Naive B cell (primary cell): ENCODE measurements at places on chromosomes 11 and 22.

GRCh38 chr11:134469627-134470026, 57.6 kb upstream of the B3GAT1 start:
- no peak for DNase-seq

- DNase-seq = no peak
These were observed 1.5 kb upstream of the IL17REL start for GRCh38 chr22:50014053-50014501.

DNA sequence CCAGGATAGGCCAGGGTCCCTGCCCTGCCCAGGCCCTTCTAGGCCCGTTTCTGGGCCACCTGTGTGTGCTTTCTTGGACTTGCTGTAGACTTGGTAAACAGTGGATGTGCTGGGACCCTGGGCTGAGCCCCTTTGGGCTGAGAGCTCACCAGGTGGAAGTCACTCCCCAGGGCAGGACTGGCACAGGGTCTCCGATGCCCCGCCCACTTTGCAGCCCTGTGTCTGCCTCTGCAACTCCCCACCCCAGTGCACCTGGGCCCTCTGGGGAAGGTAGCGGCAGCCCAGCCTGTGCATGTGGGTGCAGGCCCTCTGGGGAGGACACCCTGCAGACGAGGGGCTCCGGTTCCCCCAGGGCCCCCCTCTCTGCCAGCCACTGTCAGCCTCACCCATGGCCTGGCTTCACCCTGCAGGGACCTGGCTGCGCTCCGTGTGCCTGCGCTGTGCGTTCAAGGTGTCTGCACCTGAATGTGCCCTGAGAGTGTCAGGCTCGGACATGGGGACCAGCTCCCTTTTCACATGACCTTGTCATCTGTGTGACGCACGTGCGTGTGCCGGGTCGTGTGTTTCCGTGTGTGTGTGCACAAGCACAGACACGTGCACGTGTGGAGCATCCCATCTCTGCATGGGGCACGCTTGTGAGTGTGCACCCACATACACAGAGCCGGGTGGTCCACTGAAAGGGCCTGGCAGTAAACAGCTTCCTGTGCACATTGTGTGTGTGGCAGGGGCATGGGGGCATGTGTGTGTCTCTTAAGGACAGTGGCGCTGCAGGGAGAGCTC, 118.5 kb downstream of the KCNQ1OT1 start:
- no peak for DNase-seq

DNA sequence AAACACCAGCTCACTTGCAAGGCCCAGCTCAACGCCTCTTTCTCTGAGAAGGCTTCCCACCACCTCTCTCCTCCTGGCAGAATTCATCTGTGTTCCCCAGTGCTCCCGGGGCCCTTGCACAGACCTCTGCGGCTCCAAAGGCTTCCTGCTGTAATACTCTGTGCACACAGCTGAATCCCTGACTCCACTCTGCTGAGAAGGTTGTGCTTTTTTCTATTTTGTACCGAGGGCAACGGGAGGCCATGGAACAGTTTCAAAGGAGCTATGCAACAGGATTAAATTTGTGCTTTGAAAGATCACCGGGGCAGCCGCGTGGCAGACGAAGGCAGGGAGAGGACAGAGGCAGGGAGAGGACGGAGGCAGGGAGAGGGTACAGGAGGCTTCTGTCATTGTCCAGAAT, 49.2 kb upstream of the SYT7 start:
- DNase-seq = no peak

DNA sequence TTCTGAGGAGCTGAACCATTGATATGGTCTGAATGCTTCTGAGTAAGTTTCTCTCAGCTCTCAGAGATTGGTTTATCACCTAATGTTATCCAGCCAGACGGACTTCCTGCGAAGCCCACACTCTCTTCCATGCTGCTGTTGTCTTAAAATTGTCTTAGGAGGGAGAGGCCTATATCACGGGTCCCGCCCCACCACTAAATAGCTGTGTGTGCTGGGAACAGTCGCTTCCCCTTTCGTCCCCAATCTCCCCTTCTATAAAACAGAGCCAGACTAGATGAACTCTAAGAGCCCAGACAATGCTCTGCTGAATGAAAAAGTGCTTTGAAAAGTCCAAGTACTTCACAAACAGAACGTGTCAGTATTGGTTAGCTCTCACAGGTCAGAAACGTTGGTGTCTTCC, 81.4 kb upstream of the AKIP1 start:
- no peak for DNase-seq

- DNase-seq = peak; percentile 6
These were observed 41.5 kb upstream of the HSPA8 start for GRCh38 chr11:123103326-123103980.

GRCh38 chr22:44862981-44863860, 110.8 kb downstream of the ARHGAP8 start:
- DNase-seq = no peak

- no peak for DNase-seq
These were observed 45.0 kb downstream of the LARGE1 start for GRCh38 chr22:33875316-33875715.

DNA sequence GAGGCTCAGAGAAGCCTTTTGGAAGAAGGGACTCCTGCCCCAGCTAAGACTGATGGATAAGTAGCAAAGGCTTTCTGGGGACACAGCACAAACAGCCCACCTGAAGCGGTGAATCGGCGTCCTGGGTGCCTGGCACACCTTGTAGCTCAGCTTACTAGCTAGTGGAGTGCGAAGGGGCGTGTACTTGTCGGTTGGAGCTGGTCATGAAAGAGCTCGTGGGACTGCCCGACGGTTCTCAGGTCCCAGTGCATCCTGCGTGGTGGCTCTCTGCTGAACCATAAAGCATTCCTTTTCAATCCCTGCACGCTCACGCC, 690 bp upstream of the UVRAG start:
- no peak for DNase-seq

DNA sequence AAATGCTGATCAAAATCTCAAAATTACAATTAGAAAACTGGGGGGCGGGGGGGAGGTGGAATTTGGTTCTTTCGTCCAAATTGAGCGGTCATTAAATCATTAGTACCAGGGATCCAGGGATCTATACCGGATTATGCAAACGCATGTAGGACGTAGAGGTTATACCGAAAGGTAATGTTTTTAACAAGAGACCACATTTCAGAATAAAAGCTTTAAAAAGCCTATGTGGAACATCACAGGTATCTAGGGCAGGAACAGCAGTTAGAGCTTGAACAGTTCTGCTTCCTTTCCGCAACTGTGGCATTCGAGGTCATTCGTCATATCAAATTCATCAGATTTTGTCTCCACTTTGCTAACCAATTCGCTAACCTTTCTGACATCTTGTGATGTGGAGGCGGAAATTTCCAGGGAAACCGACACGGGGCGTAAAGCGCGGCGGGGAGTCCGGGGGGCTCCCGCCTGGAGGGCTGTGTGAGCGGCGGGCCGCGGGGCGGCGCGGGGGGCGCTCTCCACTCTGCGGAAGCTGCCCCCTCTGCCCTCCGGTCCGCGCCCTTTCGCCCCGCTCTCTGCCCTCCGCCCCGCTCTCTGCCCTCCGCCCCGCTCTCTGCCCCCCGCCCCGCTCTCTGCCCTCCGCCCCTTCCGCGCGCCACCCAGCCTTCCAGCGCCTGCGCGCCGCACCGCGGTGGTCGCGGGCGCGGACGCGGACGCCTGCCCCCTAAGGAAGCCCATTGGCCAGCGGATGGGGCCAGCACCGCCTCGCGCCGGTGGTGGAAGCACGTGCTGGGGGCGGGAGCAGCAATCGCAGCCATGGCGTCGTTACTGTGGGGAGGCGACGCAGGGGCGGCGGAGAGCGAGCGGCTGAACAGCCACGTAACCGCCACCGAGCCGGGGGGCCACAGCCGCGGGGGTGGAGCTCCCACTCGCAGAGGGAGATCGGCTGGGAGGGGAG, at the start of gene DDX25:
DDX25 (plus strand) TSS at position 798 of the 949 bp plus-strand sequence; CDS start at position 808, 10 bp downstream.
- no peak for DNase-seq

DNA sequence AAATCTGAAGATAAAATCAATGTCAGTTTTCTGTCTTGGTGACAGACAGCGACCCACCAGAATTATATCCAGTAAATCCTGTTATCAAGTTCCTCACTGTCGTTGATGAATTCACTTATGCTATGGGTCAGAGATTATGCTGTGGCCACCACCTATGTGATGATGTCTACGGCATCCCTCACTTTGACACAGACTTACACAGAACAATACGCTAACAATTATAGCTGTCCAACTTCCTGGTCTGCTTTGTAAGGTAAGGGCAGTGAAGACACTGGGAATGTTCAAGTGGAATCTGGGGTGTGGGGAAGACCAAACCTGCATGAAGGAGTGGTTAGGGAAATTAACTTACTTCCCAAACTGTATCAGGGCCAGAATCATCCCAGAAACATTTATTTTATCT, 19.3 kb upstream of the PAX6 start:
- DNase-seq = no peak

- DNase-seq = no peak
These were observed 162.5 kb downstream of the CEP164 start for GRCh38 chr11:117489999-117490679.

DNA sequence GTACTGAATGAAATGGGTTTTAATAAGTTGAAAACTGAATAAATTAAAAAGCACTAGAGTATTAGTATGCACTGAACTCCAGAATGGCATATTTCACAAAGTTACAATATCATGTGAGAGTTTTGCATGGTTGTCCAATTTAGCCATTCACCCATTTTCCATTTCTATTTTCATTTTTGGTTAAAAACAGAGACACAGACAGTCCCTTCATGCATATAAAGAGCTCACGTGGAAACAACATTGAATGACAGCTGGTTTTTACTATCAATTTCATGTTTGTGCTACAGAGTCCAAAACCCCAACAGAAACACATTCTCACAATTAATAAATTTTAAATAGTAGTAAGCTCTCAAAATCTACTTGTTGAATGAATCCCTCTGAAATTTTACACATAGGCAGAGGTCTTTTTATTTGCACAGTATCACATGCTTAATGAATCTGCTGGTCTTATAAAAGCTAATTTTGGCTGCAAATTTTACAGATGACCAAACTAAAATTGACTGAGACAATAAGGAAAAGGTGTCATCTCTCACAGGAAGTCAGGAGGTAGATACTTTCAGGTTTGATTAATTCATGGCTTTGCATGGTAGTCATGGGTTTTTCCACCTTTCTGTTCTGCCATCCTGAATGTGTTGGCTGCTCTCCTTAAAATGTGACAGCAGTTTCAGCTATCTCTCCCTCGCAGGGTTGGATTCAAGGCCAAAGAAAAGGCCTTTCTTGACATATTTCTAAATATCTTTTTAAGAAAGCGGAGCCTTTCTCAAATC, 20.6 kb upstream of the DDI1 start:
- DNase-seq = no peak

GRCh38 chr11:119295178-119295577, 21.8 kb downstream of the MCAM start:
- no peak for DNase-seq

DNA sequence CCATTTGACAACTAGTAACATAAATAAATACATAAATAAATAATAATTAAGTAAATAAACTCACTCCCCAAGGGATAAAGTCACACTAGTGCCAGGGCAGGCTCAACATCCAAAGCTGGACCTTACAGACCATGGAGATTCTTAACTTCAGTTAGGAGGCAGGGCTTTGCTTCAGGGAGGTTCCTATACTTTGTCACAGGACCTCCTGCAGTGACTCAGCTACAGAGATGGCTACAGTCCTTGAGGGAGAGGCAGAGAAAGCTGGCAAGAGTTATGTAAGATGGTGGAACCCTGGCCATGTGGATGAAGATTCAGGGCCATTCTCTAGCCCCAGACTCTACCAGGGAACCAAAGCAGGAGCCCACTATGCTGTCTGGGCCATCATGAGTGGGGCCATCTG, 74.1 kb upstream of the CADM1 start:
- DNase-seq = no peak

GRCh38 chr11:3221408-3222002, 2.9 kb upstream of the MRGPRG start:
- no peak for DNase-seq

DNA sequence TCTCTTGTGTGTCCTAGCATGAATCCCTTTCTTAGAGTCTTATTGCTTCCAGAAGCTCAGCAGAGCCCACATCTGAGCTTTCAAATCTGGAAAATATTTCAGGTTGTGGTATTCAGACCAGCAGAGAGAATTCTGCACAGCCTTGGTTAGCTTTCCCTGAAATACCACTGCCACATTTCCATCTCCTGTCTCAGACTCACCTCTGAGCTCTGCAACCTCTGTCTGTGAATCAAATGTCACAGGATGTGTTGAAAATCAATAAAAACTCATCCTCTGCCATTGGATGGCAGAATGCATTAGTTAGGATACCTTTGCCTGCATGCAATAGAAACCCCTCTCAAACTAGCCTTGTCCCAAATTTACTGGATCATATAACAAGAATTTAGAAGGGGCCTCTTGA, 47.7 kb downstream of the ENDOD1 start:
- no peak for DNase-seq

DNA sequence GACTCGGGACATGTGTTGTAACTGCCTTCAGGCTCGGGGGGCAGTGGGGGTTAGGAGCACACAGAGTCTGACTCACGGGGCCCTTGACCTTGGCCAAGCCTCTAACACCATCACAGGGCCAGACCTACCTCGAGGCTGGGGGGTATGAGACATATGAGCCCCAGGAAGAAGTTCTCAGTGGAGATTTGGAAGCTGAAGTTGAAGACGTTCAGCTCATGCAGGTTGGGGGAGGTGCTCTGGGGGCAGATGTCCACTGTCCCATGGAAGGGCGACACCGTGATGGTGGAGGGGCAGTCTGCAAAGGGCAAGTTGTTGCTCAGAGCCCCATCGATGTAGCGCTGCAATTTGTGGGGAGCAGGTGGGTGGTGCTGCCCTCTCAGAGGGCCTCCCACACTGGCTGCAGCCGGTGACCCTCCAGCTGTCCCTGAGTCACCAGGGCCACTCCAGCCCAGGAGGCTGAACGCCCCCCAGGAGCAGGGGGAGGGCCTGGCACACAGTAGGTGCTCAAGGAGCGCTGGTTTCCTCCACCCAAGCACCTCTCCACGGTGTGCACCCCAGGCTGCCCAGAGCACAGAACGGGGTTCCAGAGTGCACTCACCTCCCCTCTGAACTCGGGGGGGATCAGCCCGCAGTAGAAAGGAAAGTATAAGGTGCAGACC, 2.5 kb downstream of the PNPLA5 start:
- no peak for DNase-seq

GRCh38 chr22:22810471-22810870, 77.1 kb upstream of the IGLL5 start:
- no peak for DNase-seq

DNA sequence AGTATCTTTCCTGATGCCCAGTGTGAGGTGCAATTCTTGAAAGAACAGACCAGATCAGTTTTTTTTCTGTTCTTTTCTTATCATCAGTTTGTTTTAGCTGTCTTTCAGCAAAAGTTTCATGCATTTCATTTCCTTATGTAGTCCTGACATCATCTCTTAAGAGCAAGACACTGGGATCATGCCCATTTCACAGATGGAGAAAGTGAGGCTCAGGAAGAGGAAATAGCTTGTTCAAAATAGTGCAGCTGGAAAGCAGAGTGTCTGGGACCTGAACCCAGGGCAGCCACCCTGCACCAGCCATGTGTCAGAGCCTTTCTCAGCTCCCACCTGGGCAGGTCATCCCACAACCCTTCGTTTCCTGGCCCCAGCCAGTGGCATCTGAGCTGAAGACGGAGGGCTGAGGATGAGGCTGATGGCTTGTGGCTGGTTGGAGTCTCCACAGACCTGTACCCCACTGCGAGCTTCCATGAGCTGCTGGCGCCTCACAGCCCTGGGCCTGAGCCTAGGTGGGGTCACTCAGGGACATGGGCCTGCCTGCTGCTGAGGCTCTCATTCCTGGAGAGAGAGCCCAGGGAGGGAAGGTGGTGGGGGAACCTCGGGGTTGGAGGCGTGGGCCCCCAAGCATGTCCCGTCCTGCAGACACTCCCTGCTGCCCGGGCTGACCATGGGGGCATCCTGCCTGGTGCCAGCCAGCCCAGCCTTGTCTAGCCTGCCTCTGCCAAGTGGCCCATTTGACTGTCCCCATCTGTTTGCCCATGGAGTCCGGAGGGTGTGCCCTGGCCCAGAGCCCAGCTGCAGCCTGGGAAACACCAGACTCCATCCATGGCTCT, 61.8 kb downstream of the SMIM38 start:
- no peak for DNase-seq
